SJSA1 (cell line): ENCODE measurements at places on chromosomes 13 and 19.
A peak's percentile ranks its signal among the peaks of the same experiment; 100 is the strongest.

DNA sequence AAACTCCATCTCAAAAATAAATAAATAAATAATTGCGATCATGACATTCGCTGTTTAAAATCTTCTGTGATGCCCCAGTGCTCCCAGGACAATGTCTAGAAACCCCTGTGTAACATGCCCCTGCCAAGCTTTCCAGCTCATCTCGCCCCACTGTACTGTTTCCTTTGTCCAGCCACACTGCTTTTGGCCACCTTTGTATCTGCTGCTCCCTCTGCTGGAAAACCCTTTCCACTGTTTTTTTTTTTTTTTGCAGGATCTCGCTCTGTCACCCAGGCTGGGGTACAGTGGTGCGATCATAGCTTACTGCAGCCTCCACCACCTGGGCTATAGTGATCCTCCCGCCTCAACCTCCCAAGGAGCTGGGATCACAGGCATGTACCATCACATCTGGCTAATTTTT is 7.5 kb downstream of the PLAUR start:
- DNase-seq, result no peak

DNA sequence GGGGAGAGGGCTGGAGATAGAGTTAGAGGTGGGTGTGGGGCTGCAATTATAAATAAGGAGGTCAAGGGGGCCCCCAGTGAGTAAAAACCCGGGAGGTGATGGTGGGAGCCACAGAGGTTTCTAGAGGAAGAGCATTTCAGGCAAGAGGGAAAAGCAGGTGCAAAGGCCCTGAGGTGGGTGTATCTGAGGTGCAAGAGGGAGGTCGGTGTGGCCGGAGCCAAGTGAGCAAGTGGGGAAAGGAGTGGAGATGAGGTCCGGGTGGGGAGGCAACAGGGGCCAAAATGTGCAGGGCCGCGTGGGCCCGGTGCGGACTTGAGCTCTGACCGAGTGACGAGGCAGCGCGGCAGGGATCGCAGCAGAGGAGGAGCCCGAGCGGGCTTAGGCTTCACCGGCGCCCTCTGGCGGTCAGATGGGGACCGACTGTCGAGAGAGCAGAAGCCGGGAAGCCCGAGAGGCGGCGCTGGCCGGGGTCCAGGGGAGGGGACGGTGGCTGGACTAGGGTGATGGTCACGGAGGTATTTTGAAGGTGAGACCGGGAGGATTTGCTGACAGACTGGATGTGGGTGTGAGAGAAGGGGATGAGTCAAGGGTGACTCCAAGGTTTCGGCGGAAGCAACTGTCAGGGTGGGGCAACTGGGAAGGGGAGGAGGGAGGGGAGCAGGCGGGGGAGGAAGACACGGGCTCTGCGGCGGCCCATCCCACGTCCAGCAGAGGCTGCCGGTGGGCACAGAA is 17.7 kb upstream of the SPACA4 start:
- peak; percentile 92 for DNase-seq

GRCh38 chr13:100262404-100262803 is 173.5 kb downstream of the PCCA start:
- DNase-seq, result peak; percentile 20

DNA sequence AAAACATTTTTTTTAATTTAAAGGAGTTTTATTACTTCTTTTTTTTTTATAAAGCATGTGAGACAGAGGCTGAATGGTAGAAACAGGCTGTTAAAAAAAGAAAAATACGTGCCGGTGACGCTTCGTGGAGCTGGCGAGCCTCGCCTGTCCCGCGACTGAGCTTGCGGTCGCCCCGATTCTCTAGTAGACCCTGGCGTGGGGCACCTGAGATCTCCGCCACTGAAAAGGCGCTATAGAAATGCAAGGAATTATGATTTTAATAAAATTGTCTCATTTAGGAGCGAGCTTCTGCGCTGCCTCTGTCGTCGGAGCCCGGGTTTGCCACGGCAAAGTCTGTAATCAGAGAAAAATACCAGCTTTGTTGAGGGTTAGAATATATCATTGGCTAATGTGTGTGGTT is 18.4 kb downstream of the NFIX start:
- DNase-seq, result peak; percentile 56

DNA sequence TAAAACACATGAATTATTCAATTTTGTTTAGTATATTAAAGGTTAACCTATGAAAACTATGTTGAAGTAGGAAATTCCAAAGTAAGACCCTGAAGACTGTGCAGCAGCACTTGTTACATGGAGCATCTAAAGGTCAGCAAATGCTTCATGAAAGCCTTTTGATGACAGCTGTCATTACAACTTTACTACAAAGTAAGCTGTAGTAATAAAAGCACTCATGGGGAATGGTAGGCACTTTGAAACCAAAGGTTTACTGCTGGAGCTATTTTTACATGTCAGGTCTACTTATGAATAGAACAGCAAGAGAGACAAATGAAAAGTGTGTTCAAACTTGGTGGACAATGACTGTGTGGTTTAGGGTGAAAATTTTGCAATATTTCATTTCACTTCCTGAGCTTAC is 672.5 kb upstream of the PCDH20 start:
- no peak for DNase-seq

DNA sequence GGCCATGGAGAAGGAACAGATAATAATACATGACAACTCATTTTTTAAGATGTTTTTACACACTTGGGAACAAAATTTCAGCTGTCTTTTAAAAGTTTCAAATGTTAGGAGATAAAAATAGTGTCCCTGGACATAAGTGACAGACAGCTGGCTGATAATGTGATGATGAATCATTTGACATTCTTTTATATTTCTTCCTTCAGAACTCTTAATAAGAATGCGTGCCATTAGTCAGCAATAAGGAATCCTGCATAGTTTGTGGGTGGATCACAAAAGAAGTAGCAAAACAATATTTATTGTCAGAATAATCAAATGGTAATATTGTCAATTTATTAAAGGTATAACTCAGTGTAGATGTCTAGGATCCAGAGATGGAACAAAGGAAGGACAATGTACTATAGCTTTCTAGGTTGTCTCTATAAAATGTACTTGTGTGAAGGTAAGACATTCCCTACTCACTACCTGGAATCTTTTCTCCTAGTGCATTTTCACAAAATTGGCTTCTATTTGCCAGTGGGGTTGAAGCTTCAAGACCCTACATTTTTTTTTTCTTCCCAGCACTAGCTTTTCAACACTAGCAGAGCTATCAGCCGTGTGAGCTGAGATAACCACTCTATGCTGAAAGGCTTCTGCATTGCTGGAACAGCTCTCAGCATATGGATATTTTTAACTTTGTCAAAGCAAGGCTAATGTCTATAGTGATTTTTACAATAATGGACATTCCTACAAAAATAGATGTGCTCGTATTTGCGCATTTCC is 175.6 kb upstream of the SLITRK6 start:
- no peak for DNase-seq

- no peak for DNase-seq
Observed at GRCh38 chr13:45592758-45593157, 22.8 kb downstream of the ERICH6B start.

DNA sequence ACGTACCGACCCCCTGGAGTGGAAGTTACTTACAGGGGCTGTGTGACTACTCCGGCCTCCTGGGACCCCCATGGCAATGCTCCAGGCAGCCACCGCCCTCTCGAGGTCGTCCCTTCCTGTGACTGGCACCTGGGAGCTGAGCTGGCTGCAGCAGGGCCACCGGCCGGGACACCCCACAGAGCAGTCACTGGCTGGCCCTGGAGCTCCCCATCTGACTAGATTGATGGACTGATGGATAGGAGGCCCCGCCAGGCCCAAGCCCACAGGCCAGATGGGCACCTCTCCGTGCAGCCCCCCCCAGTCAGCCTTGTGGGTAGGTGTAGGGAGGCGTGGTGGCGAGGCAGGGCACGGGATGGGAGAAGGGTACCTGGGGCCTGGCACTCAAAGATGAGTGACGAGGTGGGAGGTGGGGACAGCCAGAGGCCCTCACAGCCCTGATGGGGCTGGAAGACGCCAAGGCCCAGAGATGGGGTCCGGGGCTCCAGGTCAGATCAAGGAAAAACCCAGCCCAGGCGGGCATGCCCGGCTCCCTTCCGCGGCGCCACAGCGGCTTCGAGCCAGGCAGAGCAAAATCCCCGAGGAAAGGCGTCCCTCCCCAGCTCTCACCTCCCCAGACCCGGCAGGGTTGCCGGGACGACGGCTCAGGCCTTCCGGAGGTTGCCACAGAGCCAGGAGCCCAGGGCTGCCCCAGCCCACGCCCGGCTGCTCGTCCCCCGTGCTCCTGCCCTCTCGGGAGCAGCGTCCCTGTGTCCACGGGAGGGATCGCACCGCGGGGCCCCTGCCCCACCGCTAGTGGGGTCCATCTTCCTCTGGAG is 8.4 kb downstream of the SLC39A3 start:
- DNase-seq, result no peak
